ENCODE measurements at places on chromosomes 2 and 18.
A peak's percentile ranks its signal among the peaks of the same experiment; 100 is the strongest.

- no peak for DNase-seq
Measured at GRCh38 chr2:67839242-67839641, 223.6 kb downstream of the C1D start.

- DNase-seq, result peak; percentile 72
Measured at GRCh38 chr2:188291617-188292347, at the start of gene GULP1. Gene GULP1, plus strand, starts transcription at chr2:188291874. Its CDS starts 185,829 bp downstream, at chr2:188477703.

DNA sequence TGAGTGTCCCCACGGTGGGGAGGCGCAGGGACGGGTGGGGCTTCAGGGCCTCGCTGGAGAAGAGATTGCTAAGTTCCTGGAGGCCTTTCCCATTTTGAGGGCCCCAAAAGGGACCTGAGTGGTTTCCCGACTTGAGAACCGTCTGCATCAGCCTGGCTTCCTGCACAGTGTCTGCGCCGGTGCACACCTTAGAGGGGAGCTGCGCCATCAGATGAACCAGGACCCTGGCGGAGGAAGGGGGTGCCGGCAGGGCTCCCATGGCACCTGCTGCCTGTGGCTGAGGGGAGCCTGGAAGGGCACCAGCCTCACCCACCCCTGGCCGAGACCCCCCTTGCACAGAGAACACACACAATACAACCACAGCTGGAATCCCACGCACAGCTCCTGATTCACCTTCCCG lies 465.1 kb upstream of the MYT1L start:
- no peak for DNase-seq

DNA sequence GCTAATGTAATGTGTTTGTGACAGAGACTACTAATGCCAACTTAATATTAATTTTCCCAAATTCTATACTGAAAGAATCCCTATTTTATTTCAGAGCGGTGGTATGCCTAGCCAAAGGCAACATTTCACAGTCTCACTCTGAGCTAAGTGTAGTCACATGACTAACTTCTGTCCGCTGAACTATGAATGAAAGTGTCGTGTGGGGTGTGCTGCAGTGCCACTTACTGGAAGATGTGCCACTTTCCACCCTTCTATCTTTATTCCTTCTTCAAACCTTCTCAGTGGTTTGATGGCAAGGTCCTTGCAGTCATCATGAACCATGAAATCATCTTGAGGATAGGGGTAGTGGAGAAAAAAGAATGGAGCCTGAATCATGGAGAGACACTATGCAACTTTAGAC lies 47.3 kb upstream of the C1D start:
- no peak for DNase-seq

- DNase-seq, result no peak
Measured at GRCh38 chr2:178191511-178191910, 2.8 kb upstream of the OSBPL6 start.

DNA sequence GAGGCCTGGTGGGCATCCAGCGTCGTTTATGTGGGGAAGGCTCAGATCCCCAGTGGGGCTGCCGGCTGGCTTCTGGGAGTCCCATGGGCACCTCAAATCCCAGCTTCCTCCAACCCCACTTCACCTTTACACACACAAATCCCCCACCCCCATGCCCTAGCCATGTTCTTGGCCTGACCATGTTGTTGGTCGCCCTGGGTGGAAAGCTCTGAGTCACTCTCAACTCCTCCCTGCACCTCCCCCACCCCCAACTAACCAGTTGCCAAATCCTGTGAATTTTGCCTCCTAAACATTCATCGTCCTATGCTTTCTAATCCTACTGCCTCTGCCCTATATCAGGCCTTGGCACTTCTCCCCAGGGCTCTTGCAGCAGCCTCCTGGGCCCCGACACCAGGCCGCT lies 6.4 kb downstream of the TNS1 start:
- DNase-seq, result no peak

GRCh38 chr2:96359310-96359709 lies 23.7 kb downstream of the NCAPH start:
- DNase-seq, result no peak

DNA sequence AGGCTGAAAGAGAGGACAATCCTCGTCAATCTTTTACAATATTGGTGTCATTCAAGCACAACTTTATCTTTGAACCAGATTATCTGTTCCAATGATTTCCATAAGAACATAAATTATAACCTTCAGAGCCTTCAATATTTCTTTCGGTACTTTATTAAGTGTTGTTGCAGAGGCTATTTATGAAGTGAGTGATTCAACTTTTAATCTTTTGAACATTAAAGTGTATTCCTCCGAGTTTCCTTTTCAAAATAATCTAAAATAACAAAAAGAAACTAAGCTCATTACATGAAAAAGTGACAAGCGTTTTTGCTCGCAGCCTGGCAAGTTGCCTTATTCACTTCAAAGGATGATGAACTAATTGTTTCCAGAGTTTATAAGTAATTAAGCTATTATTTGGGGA lies 149.0 kb downstream of the MEIS1 start:
- no peak for DNase-seq

DNA sequence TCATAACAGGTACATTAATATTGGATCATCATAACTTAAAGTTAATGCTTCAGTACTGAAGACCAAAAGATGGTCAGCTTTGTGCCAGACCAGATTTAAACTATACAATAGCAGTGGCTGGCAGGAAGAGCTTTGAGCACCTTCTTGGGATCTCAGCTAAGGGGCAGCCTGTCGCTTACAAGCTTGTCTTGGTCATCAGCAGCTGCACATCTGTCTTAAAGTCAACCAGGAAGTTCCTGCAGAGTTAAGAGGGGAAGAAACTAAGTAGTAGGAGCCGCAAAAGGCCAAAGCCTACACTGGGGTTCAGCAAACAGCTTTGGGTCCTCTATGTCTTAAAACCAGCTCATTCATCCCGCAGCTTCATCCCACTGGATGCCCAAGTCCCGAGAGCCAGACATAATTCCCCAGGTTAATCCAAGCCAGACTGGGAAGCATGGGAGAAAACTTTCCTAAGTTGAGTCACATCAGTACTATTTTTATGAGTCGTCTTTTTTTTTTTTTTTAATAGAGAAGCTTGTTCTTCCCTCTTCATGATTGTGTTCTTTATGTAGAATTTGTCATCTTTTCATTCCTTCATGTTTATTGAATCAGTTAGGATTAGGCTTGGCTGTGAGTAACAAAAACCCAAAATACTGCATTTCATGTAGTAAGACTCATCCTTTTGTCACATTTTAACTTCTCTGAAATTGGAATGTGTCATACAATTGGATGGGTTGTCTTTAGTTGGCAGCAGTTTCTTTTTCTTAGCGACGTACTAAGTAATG lies 59.3 kb downstream of the SERTAD2 start:
- DNase-seq, result no peak
